ENCODE measurements at places on chromosomes 5 and 9.

DNA sequence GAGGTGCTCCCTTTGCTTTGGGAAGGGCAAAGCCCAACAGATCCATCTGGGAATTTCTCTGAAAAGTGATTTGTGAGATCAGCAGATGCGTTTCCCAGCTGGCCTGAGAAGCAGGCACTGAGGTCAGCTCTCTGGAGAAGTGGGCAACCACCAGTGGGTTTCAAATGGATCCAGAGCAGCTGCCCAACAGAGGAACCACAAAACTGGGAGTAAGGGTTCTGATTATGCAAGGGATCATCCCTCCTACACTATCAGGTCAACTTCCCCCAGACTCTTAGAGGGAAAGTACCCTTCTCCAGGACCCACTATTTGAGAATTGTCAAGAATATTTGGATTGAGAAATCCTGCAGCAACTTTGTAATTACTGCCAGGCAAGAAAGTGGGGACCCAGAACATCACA, 21.7 kb downstream of the CCL28 start:
- no peak for DNase-seq

DNA sequence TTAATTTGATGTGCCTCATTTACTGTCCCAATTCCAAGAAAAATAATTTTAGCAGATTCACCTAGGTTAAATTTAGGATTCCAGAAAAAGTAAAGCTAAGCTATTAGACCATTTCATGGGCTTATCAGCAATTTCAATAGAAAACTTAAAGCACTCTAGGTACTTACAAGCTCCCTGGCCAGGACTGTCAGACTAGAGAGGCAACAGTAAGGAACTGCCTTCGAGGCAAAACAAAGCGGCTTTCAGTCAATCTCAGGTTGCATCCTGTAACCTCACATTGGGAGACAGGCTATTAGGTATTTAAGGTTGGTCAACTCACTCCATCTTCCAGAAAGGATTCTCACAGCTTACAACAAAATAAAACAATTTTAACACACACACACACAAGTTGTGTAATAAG, 48.7 kb upstream of the FSD1L start:
- DNase-seq: no peak

- DNase-seq: no peak
These were observed 55.6 kb downstream of the GNA14 start for GRCh38 chr9:77592476-77592875.

DNA sequence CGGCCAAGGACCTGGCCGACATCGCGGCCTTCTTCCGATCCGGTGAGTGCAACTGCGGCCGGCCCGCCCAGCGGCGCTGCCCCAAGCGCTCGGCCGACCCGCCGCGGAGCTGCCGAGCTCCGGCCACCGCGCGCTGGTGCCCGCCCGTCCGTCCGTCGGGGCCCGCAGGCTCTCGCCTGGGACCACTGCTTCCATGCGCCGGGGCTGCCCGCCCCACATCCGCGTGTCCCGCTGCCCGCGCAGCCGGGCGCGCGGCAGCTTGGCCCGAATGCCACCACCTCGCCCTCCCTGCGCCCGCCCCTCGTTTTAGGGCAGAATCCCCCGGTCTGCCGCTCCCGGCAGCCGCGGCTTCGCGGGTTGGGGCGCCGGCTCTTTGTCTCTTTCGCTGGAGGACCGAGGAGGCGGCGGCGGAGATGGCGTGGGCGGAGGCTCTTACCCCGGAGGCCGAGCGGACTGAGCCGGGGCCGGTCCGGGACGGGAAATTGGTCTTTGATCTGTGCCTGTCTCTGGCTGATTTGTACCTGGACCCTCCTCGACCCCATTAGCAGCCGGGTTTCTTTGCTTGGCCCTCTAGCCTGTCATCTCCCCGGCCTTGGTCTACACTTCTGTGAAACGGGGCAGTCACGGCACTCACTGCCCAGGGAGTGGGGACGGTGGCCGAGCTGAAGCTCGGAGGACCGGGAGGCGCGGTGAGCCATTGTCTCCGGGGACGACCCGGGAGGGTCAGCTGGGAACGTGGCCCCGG, 871 bp downstream of the TRIO start:
- no peak for DNase-seq

DNA sequence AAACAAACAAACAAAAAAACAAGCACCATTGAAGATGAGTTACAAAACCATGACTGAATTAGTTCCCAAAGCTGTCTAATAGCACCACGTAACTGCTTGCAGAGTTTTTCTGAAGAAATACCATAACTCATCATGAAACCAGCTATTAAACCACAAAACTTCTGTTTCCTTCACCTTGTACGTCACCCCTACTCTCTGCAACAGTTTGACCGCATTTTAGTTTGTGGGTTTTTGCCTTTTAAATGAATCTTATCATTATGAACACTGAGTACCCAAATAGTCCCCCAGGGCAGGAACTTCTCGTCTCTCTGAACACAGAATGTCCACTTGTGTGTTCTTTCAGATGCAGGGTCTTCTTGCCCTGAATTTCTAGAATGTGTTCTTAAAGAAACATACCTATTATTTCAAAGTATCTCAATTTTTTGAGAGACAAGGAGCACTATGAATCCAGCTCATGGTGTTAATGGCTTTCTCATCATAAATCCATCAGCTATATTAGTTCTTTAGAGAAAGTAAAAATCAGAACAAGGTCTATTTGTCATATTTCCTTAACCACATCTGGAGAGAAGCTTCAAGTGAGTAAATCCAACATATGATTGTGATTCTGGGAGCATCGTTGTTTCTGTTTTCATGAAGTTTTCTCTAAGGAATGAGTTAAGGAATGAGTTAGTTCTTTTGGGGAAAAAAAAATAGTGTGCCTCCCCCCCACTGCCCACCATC, 210.6 kb downstream of the AUH start:
- DNase-seq: no peak
